Activated naive CD4-positive, alpha-beta T cell treated with anti-CD3 and anti-CD28 coated beads for 36 hours (primary cell): ENCODE measurements at places on chromosomes 3 and 15.

- H3K4me3 ChIP-seq = no peak overlapping the region
- H3K27ac ChIP-seq = no peak overlapping the region
- no peaks in the 10 kb centered on the region for H3K4me1 ChIP-seq
These were observed 149.7 kb upstream of the FRMD4B start for GRCh38 chr3:69535613-69536012.

DNA sequence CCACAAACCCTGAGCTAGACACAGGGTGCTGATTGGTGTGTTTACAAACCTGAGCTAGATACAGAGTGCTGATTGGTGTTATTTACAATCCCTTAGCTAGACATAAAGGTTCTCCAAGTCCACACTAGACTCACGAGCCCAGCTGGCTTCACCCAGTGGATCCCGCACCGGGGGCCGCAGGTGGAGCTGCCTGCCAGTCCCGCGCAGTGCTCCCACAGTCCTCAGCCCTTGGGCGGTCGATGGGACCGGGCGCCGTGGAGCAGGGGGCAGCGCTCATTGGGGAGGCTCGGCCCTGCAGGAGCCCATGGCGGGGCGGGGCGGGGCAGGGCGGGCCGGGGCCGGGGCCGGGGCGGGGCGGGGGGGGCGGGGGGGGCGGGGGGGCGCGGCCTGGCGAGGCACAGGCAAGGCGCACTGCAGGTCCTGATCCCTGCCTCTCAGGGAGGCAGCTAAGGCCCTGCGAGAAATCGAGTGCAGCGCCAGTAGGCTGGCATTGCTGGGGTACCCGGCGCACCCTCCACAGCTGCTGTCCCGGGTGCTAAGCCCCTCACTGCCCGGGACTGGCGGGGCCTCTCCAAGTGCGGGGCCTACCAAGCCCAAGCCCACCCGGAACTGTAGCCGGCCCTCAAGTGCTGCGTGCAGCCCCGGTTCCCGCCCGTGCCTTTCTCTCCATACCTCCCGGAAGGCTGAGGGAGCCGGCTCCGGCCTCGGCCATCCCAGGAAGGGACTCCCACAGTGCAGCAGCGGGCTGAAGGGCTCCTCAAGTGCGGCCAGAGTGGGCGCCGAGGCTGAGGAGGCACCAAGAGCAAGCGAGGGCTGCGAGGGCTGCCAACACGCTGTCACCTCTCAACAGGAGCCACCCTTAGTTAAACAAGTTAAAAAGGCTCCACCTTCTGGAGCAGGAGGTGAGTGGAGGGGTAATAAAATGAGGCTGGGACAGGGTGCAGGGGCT lies 9.8 kb upstream of the TMEM40 start:
- H3K4me3 ChIP-seq = no peak overlapping the region
- no peaks in the 10 kb centered on the region for H3K27me3 ChIP-seq
- H3K36me3 ChIP-seq = no peaks in the 10 kb centered on the region
- no peak overlapping the region for H3K27ac ChIP-seq

- H3K4me1 ChIP-seq = no peaks in the 10 kb centered on the region
- no peaks in the 10 kb centered on the region for H3K27me3 ChIP-seq
- H3K4me3 ChIP-seq = no peak overlapping the region
- no peaks in the 10 kb centered on the region for H3K36me3 ChIP-seq
- DNase-seq = no peak
These were observed 944.4 kb downstream of the VGLL3 start for GRCh38 chr3:86046436-86047136.

DNA sequence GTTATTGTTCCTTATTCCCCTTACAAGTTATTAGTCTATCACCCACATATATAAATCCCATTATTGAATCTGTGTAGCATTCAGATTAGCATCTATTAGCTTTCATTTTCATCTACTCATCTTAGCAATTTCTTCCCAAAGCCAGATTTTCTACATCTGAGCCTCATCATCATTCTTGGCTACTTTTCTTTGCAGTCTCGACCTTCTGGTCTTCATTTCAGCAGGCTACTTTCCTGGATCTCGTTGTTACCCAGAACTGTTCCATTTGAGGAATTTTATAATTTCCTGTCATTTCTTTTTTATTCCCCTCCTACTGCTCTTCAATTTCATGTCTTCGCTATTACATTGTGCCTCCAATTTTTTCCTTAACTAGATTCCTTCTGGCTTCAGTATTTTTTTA lies 51.8 kb downstream of the SPRED1 start:
- DNase-seq = no peak
- H3K36me3 ChIP-seq = no peaks in the 10 kb centered on the region
- H3K4me3 ChIP-seq = no peak overlapping the region
- H3K27me3 ChIP-seq = no peaks in the 10 kb centered on the region
- H3K4me1 ChIP-seq = peaks cover 5% of the 10 kb centered on the region
- H3K27ac ChIP-seq = no peak overlapping the region

- H3K36me3 ChIP-seq = no peaks in the 10 kb centered on the region
- no peak overlapping the region for H3K4me3 ChIP-seq
- H3K27me3 ChIP-seq = no peaks in the 10 kb centered on the region
- DNase-seq = no peak
These were observed 78.5 kb upstream of the DLG1 start for GRCh38 chr3:197376735-197377555.

- no peak overlapping the region for H3K4me3 ChIP-seq
- DNase-seq = no peak
- no peaks in the 10 kb centered on the region for H3K27me3 ChIP-seq
- no peak overlapping the region for H3K27ac ChIP-seq
These were observed 1093.6 kb upstream of the ALCAM start for GRCh38 chr3:104273046-104273649.
